ENCODE measurements at places on chromosomes 2 and 18. TPM values are rescaled to one million over a fixed set of nuclear protein-coding genes. Genes with fewer than 3 reads are reported as not detected.

DNA sequence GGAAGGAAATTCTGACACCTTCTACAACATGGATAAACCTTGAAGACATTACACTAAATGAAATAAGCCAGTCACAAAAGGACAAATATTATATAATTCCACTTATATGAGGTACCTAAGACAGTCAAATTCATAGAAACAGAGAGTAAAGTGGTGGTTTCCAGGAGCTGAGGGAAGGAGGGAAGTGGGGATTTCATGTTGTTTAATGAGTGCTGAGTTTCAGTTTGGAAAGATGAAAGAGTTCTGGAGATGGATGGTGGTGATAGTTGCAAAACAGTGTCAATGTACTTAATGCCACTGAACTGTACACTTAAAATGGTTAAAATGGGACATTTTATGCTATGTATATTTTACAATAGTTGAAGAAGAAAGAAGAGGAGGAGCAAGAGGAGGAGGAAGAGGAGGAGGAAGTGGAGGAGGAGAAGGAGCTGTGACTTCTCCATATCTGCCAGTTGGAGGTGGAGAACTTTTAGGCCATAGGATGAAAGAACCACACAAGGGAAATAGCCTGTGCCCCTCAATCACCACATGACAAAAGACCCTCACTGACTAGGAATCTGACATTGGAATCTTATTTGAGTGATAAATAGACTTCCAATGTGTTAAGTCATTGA is 55.3 kb upstream of the LGALSL start:
- no peak overlapping the region for H3K27ac ChIP-seq
- no peak for DNase-seq
- H3K4me3 ChIP-seq = no peak overlapping the region
- peaks cover 26% of the 10 kb centered on the region for H3K4me1 ChIP-seq

GRCh38 chr2:189465478-189465877 is 24.2 kb downstream of the WDR75 start:
- H3K4me3 ChIP-seq = no peak overlapping the region
- H3K36me3 ChIP-seq = peaks cover 76% of the 10 kb centered on the region
- H3K27me3 ChIP-seq = no peaks in the 10 kb centered on the region

SCYGR4 gene
- total RNA-seq = not detected

DNA sequence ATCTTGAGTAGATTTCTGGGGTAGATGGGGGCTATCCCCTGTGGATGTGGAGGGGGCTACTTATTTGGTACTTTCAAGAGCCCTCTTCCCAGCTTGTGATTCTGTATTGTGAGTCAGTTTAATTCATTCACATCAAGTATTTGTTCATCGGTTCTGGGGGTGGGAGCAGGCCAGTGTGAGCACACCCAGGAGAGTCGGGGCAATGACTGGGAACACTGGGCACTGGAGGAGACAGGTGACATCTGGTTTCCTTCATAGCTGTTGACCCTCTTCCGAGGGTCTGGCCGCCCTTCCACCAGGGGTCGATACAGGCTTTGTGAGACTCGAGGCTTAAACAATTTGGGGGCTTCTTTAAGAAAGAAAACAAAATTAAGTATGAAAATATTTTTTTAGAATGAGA is 2.5 kb upstream of the TOGARAM2 start:
- H3K36me3 ChIP-seq = no peaks in the 10 kb centered on the region
- DNase-seq = no peak
- H3K4me3 ChIP-seq = no peak overlapping the region
- H3K4me1 ChIP-seq = peaks cover 18% of the 10 kb centered on the region

PLEKHB2 gene
- 35.4 TPM for total RNA-seq

DNA sequence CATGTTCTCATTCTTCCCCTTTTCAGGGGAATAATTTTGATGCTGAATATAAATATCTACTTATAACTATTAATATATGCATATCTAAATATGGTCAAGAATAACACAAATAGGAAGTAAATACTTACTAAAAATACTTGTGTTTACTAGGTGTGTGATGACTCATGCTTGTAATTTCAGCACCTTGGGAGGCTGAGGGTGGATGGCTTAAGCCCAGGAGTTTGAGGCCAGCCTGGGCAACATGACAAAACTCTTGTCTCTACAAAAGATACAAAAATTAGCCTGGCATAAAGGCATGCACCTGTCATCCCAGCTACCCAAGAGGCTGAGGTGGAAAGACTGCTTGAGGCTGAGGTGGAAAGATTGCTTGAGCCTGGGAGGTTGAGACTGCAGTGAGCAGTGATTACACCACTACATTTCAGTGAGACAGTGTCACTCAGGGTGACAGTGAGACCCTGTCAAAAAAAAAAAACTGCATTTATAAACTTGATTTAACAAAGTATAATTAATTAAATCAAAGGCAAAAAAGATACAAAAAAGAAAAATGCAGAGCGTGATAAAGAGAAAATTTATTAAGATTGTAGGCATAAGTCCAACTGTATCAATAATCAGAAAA is 703.1 kb upstream of the VRK2 start:
- no peak overlapping the region for H3K27ac ChIP-seq
- DNase-seq = no peak
- H3K27me3 ChIP-seq = no peaks in the 10 kb centered on the region
- H3K4me3 ChIP-seq = no peak overlapping the region
- no peaks in the 10 kb centered on the region for H3K36me3 ChIP-seq

- no peak overlapping the region for H3K27ac ChIP-seq
- H3K4me3 ChIP-seq = no peak overlapping the region
- no peak for DNase-seq
Observed at GRCh38 chr2:232781765-232782164, 5.4 kb upstream of the KCNJ13 start.

SCYGR1 gene
- total RNA-seq = not detected

DNA sequence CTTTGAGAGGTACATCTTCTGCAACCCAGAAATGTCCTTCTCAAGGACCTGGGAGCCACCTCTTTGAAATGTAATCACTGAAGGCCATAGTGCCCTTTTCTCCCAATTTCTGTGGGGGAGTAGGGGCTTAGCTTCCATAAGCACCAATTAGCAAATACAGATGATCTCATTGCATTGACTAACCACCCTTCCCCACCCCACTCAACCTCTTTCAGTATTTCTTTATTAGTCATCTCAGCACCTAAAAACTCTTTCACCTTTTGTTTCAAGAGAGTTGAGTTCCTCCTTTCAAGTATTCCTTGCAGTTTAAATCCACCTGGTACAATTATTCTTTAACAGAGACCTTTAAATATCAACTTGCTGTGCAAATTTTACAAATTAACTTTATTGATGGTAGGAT is 1011.8 kb upstream of the CDH2 start:
- H3K36me3 ChIP-seq = no peaks in the 10 kb centered on the region
- no peaks in the 10 kb centered on the region for H3K27me3 ChIP-seq
- no peak for DNase-seq
- H3K4me3 ChIP-seq = no peak overlapping the region
- H3K27ac ChIP-seq = no peak overlapping the region
- H3K4me1 ChIP-seq = no peaks in the 10 kb centered on the region

DNA sequence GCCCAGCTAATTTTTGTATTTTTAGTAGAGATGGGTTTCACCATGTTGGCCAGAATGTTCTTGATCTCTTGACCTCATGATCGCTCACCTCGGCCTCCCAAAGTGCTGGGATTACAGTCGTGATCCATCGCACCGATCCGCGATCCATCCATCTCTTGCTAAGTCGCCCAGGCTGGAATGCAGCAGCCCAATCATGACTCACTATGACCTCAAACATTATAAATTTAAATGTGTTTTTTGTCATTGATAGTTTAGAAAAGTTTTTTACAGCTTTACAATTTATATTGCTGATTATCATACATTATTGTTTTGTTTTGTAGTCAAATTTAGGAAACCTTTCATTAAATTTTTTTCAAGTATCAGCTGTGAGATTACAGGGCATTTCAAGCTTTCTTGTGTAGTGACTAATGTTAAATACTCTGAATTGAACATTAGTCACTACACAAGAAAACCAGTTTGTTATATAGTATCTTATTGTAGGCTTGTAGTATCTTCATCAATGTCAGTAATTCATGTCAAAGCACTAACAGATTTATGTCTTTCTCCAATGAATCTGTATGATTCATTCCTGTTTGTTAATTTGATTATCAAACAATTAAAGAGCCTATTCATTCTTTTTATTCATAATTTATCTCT is 37.5 kb downstream of the NR4A2 start:
- no peaks in the 10 kb centered on the region for H3K36me3 ChIP-seq
- no peak for DNase-seq

LINC00305 gene
- not detected for total RNA-seq

DNA sequence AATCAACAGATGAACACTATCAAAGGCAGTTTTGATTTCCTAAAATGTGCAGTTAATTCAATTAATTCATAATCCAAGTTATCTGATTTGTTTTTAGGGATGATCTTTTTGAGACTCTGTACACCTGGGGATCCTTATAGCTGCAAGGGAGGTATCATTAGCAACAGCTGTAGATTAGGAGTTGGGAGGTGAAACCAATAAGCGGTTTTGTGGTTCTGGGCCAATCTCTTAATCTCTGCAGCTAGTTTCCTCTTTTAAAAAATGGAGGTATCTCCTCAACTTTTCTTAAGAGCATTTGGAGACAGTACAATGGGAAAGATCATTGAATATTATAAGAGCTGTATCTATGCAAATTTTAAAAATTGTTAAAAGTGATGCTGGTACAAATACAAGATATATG is 126.0 kb downstream of the MC4R start:
- H3K4me3 ChIP-seq = no peak overlapping the region
- no peaks in the 10 kb centered on the region for H3K27me3 ChIP-seq
- H3K4me1 ChIP-seq = no peaks in the 10 kb centered on the region
- DNase-seq = no peak
- no peaks in the 10 kb centered on the region for H3K36me3 ChIP-seq
- peak overlapping the region; percentile 34 for H3K27ac ChIP-seq
